ENCODE measurements at places on chromosomes 3 and 15.

DNA sequence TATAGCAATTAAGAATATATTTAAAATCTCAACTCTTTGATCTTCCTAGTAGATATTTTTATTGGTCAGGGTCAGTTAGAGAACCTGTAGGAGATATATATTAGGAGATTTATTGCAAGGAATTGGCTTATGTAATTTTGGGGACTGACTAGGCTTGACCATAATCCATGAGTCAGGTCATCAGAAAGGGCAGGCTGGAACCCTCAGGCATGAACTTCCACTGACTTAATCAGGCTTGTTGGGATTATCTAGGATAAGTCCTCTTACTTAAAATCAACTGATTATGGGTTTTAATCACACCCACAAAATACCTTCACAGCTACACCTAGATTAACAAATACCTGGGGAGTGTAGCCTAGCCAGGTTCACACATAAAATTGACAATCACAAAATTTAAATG is 156.1 kb downstream of the MYRIP start:
- DNase-seq, result no peak

DNA sequence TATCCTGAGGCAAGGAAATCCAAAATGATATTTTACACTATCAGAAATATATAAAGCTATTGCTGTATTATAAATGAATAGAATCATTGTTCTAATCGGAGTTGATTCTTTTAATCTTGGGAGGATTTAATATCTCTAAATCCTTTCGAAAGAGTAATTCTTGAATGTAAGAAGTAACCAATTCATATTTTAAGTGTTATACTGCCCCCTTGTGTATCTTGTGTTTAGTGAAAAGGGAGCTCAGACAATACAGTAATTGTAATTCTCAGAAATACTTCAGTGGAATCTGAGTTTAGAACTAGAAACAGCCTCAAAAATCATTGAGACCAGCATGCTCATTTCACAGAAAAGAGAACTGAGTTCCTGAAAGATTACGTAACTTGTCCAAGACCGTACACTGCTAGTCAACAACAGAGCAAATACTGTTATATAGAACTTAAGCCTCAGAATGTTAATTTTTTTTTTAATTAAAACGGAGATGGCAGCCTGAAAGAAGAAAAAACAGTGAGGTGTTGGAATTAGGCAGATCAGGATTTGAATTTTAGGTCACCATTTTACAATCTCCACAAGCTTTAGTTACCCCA is 42.9 kb downstream of the PLCH1 start:
- no peak for DNase-seq

GRCh38 chr3:13507570-13508339 is 27.6 kb downstream of the HDAC11 start:
- no peak for DNase-seq

DNA sequence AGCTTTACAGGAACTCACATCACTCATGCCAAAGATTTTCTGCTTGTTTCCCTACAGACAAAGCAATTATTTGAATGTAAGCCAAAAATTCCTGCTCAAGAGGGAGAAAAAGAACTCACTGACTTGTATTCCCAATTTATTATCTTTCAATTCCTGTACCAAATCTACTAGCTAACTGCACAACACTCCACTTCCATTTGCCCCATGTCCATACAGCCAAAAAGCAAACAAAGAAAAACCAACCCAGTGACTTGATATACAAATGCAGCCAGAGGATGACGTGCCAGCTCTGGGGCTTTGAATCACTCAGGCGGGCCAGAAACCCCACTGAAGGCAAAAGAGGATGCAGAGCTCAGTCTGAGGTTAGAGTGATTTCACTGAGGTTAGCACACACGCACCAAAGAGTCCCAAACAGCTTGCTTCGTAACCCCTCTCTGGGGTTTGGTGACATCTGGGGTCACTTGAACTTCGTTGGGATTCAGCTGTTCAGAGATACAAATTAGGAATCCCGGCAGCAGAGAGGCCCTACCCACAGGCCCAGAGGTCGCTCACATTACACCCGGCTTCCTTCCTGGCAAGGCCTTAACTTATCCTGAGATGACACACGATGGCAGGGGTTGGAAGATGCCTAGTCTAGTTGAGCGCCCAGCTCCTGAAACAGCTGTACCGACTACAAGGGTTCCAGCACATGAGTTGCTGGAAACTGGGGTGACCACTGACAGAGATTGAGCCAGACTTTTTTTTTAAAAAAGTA is 1.6 kb downstream of the RFTN1 start:
- no peak for DNase-seq

DNA sequence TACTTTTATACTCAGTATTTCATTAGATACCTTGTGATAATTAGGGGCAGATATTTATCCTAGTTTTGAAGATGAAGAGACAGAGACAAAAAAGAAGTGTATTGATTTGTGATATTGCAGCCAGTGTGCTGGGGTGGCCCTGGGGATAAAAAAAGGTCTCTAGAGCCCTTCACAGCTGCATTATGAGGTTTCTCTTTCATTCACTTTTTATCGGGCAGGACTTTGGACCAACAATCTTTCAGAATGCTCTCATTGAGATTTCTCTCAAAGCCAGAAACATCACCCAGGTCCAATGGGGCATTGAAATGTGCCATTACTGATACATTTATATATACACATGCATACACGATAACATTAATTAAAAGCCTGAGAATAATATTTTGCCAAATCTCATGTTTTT is 20.5 kb upstream of the SELENOT start:
- DNase-seq, result no peak

DNA sequence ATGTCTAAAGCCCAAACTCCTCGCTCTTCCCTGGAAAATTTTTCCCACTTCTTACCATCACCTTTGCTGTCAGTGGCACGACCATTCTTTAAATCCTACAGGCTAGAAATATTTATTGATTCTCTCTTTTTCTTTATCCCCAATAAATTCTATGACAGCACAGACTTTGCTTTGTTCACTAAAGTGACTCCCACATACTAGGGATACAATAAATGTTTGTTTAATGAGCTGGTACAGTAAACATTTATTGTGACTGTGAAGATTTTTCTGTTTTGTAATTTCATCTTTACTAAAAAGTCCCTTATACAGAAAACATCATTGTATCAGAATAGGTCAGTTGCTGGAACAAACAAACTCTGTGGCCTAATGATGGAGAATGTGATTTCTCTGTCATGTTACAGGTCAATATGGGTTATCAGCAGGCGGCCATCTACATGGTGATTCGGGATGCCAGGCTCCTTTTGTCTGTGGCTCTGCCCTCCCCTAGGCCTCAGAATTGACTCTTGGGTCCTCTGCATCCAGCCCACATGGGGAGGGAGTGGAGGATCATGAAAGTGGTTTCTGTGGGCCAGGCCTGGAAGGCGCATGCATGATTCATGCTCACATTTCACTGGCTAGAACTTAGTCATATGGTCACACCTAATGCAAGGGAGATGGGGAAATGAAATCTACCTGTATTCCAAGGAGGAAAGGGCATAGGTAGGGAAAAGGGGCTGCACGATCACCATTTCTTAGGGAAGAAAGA is 22.7 kb upstream of the KNG1 start:
- no peak for DNase-seq

DNA sequence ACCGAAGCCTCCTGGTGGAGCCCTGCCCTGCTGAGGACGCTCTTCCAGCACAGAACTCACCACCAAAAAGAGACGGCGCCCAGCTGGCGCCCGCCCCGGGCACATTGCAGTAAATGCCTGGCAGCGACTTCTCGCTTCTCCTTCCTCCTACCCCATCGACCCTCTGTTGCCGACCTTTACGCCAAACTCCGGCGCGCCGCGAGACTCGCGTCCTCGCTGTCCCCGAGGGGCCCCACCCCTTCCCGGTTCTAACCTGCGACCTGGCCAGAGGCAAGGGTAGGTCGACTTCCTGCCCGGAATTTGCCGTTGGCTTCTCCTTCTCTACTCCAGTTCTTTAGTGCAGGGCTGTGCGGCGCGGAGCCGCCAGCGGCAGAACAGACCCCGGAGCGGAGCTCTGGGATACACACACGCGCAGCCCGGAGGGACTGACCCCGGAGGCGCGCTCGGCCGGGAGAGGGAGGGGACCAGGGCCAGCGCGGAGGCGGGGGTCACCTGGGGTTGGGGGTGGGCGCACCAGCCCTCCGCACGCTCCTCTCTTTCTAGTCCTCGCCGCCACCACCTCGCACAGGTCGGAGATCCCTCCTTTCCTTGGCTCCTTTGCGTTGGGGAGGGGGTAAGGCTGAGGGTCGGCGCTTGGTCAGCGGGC is 226.6 kb upstream of the AZI2 start:
- DNase-seq, result no peak

- DNase-seq, result no peak
Measured at GRCh38 chr3:73448041-73448440, 176.7 kb downstream of the PDZRN3 start.

DNA sequence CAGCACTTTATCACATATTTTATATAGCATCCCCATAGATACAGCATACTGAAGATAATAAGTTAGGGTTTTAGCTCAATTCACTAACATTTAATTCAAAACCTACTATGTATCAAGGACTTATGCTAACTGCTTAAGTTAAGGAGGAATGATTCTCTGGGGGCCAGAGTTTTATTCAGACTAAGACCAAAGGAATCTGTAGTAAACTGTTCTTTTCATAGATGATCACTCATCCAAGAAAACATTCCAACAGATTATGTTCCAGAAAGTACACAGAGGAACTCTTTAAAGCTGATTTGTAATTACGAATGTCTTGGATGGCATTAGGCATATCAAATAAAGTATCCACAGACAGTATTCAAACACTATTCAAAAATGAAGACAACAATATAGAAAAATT is 226.4 kb downstream of the SCAPER start:
- DNase-seq, result no peak

- DNase-seq, result no peak
Measured at GRCh38 chr3:38588371-38588971, 61.0 kb downstream of the SCN5A start.

GRCh38 chr3:150546226-150547044 is at the start of the genes EIF2A and SERP1:
TSS of gene EIF2A (plus strand) at chr3:150546787. CDS start at chr3:150546803, 16 bp downstream.
TSS of gene SERP1 (minus strand) at chr3:150546496. CDS start at chr3:150546135, 361 bp downstream.
- peak; percentile 100 for DNase-seq

GRCh38 chr3:192005989-192006388 is 545.0 kb downstream of the PYDC2 start:
- no peak for DNase-seq

DNA sequence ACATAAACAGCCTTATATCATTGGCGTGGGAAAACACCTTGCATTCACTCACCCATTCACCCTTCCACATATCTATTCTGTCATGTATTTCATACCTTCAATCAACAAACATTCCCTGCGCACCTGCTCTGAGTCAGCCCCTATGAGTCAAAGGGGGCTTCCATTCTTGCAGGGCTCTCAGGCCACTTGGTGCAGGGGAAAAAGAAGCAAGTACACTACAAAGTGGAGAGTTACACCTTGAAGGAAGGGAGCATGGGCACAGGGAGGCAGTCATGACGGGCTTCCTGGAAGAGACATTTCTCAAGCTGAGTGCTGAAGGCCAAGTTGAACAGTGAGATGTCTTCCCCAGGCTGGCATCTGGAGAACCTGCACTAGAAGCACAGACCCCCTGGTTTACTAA is 4.6 kb upstream of the AMOTL2 start:
- DNase-seq, result no peak

GRCh38 chr3:112734171-112734570 is 93.2 kb upstream of the CCDC80 start:
- no peak for DNase-seq

DNA sequence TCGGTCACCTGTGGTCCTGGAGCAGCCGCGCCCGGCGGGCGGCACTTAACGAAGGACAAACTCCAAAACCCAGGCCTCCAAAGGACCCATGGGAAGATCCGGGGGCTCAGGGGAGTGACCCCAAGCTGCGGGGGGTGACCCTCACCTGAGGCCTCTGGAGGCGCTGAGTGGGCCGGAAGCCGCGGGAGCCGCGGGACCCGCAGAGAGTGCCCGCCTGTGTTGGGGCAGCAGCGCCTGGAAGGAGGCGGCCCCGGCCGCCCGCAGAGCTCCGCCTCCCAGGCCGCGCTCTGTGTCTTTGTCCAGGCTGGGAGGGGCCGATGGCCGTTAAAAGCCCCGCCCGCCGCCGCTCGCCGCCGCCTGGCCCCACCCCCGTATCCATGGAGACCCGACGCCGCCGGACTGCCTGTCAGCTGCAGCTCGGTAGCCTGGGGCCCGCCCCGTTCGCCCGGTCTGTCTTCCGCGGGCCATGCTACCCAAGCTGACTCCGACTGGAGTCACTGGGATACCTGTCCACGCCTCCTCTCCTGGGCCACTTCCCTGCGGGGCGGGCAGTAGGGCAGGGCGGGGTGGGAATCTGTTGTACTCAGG is 15.3 kb upstream of the FANCD2 start:
- DNase-seq, result peak; percentile 97

DNA sequence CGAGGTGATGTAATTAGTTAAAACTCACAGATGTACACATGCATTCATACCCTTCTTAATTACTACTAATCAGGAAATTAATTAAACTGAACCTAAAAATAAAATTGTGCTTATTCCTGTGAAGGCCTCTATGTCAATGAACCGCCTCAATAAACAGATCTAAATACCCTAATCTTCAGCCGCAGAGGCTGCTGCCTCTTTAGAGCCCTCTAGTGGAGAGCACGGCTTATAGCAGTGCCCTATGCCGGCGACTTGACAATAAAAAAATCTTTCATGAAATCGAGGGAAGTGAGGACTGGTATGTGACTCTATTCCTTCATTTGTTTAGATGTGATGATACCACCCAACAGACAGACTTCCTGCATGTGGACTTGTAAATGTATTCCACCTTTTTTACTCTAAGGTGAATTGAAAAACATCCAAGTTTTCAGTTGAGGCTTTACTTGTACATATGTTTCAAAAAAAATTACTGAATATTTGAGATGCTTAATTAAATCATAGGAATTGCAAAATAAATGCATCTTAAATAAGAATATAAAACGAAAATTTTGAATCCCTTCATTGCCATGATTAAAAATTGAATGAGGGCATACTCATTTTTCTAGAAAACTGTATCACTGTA is 8.3 kb upstream of the EPHA3 start:
- peak; percentile 55 for DNase-seq

GRCh38 chr3:47008234-47008796 is 28.8 kb downstream of the NBEAL2 start:
- no peak for DNase-seq

DNA sequence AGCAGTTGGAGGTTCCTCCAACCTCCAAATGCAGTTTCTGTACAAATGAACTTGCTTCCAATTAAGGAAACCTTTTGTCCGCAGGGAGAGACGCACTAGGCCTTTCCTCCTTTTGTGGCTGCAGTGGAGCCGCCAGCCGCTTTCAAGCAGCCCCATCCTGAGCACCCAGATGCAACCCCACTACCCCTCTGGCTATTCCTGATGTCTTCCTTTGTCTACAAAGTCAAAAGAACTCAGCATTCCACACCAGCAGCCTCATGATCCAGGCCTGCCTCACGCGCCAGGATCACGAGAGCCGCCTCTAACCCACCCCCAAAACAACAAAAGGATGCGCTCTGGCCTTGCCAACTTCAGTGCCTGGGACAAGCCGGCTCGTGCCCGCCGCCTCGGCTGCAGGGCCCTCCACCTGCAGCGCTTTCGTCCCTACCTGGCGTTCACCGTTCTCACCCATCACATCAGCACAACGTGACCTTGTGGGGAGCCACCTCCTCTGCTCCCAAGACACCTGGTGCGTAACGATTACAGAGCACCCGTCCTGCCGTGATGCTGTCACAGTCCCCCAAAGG is 48.2 kb upstream of the MUC4 start:
- DNase-seq, result no peak
